ENCODE measurements at places on chromosomes 13 and 19.

DNA sequence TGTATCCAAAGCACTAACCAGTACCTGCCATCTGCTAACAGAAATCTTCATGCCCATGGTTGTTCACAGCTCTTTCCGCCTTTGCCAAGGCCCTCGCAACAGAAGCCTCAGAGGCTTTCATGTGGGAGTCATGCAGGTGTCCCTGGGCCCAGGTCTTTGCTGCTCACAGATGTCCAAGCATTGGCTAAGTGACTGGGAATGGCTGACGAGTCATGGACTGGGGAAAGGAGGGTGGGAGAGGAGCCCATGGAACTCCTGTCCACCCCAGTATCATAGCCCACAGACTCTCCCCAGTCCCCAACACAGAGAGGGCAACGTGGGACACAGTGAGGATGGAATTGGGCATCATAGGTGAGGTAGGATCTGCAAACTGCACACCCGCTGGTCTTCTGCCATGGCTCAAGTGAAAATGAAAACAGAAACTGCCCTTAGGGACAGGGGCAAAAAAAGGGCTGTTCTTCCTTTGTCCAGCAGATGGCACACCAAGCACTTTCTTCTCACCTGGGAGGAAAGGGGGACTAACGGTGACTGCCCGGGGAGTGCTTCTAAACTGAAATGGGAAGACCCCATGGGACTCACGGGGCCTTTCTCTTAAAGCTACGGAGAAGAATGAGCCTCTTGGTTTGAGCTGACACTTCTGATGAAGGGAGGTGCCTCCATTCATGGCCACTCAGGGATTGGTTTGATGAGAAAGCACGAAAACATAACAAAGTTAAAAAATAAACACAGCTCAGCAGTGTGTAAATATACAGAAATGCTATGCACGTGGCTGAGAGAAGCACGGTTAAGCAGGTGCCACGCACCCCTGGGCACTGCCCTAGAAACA, 11.1 kb upstream of the DHRS12 start:
- DNase-seq, result peak; percentile 43

GRCh38 chr19:17687857-17688784, at the start of gene UNC13A:
Gene UNC13A (minus strand): TSS chr19:17688354. CDS start chr19:17688199, 155 bp downstream.
- DNase-seq, result peak; percentile 9

GRCh38 chr13:105441051-105441750, 1094.3 kb downstream of the EFNB2 start:
- DNase-seq, result no peak

- DNase-seq, result no peak
These were observed 35.4 kb downstream of the PAN3 start for GRCh38 chr13:28173793-28174192.

DNA sequence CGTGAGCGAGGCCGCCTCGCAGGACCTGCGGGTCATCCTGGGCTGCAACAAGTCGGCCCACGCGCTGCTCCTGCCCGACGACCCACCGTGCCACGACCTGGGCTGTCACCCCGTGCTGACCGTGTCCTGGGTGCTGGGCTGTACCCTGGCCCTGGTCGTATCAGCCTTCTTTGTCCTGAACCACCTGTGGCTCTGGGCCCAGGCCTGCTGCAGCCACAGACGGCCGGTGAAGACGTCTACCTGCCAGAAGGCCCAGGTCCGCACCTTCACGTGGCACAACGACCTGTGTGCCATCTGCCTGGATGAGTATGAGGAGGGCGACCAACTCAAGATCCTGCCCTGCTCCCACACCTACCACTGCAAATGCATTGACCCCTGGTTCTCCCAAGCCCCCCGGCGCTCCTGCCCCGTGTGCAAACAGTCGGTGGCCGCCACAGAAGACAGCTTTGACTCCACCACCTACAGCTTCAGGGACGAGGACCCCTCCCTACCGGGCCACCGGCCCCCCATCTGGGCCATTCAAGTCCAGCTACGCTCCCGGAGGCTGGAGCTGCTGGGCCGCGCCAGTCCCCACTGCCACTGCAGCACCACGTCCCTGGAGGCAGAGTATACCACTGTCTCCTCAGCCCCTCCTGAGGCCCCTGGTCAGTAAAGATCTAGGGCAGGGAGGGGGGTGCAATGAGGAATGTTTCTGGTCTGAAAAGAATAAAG, 1.1 kb downstream of the ZNRF4 start:
- DNase-seq, result no peak
